Stimulated activated CD8-positive, alpha-beta memory T cell treated with anti-CD3 and anti-CD28 coated beads, Interleukin-4, amount 100 ng/mL, for 4 hours (primary cell): ENCODE measurements at places on chromosomes 2 and 18.

DNA sequence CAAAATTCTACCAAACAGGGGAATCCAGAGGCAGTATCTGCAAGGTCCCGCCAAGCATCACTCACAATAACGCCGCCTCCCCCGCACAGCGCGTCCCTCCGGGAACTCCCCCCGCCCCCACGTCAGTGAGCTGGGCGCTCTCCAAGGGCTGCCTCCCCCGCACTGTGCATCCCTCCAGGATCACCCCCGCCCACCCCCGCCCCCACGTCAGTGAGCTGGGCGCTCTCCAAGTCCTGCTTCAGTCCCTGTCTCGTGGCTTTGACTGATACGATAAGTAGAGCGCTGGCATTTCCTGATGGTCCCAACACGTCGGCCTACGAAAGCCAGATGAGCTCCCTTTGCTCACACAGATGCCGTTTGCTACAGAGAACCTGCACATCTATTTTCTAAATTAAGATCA lies 130.7 kb upstream of the TPO start:
- no peak for DNase-seq

- DNase-seq: no peak
These were observed 503.2 kb upstream of the FAM98A start for GRCh38 chr2:34102339-34102738.

DNA sequence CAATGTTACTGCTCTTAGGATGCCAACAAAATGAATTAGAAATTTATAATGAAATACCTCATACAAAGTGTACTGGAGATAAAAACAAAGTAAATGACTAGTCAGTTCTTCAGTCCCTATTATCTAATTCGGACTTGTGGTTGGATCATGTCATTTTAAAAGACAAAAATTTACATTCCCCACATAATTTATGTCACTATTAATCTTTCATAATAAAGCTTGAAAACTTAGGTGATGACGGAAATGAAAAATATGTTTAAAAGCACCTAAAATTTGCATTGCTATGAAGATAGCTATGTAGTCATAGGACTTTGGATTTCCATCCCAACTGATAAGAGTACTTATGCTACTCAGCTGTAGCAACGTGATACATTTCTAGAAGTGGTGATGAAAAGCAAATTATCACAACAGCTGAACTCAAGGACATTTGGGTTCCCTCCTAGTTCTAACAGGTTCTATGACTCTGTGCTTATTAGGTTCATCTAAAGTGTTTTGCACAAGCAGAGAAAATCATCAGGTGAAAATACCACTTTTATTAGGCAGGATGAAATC lies 58.4 kb downstream of the LRPPRC start:
- DNase-seq: no peak

GRCh38 chr2:181241797-181242196 lies 215.4 kb upstream of the ITGA4 start:
- no peak for DNase-seq

DNA sequence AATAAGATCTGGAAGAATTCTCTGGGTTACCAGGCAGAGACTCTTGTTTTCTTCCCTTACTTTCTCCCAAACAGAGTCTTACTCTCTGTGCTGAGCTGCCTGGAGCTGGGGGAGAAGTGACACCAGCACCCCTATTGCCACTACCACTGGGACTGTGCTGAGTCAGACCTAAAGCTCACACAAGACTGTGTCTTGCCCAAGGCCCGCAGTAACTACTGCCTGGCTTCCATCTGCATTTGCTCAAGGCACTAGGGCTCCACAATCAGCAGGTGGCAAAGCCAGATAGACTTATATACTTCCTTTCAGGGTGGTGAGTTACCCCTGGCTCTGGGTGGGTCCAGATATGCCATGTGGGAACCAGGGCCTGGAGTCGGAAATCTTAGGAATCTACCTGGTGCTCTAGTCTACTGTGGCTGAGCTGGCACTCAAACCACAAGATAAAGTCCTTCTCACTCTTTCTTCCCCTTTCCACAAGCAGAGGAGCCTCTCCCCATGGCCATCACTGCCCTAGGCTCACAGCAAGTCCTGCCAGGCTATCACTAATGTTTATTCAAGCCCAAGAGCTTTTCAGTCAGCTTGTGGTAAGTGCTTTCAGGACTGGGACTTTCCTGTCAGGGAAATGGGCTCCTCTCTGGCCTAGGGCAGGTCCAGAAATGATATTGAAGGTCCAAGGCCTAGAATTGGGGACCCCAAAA lies 27.6 kb upstream of the SERPINB2 start:
- DNase-seq: no peak

DNA sequence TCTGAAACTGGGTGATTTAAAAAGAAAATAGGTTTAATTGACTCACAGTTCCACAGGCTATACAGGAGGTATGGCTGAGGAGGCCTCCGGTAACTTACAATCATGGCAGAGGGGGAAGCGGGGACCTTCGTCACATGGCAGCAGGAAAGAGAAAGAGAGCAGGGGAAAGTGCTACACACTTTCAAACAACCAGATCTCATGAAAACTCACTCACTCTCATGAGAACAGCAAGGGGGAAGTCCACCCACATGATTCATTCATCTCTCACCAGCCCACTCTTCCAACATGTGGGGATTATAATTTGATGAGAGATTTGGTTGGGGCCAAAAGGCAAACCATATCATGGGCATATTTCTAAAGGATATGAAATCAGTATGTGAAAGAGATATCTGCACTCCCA lies 12.0 kb upstream of the ARHGAP15 start:
- DNase-seq: no peak
